Frontal cortex (tissue), 4 donors: ENCODE measurements at places on chromosomes 7 and 10. TPM values are rescaled to one million over a fixed set of nuclear protein-coding genes. Genes with fewer than 3 reads are reported as not detected.

PITX3 gene
- total RNA-seq, result not detected

MYL10 gene
- not detected for total RNA-seq

SFTPD gene
- total RNA-seq, result 0.41 TPM

SSC4D gene
- total RNA-seq, result 1.6 TPM

MEST gene
- total RNA-seq, result 65.6 TPM

SEC61A2 gene
- 45.7 TPM for total RNA-seq

ERV3-1 gene
- 14.3 TPM for total RNA-seq
